ENCODE measurements at places on chromosomes 4 and X. TPM values are rescaled to one million over a fixed set of nuclear protein-coding genes. Genes with fewer than 3 reads are reported as not detected.
A peak's percentile ranks its signal among the peaks of the same experiment; 100 is the strongest.

- peak; percentile 0 for DNase-seq
These were observed 29.8 kb downstream of the DCAF8L2 start for GRCh38 chrX:27619975-27620374.

DNA sequence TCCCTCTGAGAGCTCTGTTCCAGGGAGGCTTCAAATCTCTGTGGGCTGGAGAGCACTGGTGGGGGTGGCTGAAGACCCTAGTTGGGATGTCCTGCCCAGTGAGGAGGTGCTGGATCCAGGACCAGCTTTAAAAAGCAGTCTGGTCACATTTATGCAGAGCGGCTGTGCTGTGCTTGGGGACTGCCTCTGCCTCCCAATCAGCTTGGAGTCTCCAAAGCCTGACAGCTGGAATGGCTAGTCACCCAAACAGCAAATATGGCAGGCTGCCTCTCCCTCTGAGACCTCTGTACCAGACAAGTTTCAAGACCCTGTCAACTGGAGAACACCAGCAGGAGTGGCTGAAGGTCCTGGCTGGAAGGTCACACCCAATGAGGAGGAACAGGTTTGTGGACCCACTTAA lies 848.1 kb upstream of the DIAPH2 start:
- DNase-seq = no peak

DNA sequence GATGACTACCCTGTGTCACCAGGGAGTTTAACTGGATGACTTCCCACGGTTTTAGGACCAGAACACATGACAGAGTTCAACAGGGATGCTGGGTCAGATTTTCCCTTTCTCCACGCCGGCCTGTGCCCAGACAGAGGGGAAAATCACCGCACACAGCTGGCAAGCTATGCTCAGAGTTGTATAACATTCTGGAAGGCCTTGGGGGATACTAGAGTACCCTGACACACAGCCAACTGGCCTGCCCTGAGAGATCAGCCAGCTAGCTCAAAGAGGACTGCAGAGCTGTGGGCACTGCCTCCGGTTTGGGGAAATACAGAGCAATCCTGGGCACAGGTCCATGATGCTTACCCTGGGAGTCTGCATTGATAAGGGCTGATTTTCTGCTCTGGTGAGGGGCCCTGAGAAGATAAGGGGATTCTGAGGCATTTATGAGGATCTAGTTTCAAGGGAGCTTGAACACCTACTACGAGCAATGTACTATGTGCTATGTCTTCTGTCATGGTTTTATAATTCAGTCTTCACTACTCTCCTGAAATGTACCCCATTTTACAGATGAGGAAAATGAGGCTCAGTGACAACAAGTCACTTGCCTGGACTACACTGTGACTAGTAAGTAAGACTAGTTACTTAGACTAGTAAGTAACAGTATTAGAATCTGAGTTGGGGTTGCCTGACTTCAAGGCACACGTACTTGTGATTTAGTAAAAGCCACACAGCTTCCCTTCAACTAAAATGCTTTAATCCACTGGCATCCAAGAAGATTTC lies 14.7 kb downstream of the C4orf54 start:
- no peak for DNase-seq

The MAGEA1 gene
- total RNA-seq = not detected

DNA sequence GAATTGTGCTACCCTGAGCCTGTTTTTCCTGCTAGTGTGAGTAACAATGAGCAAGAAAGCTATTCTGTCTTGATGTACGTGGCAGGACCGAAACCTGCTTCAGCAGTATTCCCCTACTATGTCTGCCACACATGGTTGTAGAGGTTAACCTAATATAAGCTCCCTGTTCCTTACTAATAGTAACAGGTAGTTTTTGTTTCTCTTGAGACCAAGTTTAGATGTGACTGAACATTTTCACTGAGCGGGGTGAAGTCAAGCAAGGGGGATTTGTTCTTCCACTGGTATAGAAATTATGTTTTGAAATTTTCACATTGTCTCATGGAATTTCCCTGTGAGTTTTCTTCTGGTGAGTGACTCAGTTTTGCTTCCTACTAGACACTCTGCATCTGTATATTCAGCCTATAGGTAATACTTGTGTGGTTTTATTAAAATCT lies 37.3 kb downstream of the RRAGB start:
- no peak for DNase-seq

GRCh38 chrX:154098551-154098950 lies 1.0 kb upstream of the MECP2 start:
- DNase-seq = no peak

GRCh38 chr4:176323511-176324160 lies 3.9 kb downstream of the SPCS3 start:
- no peak for DNase-seq

The BMPR1B gene
- total RNA-seq = 0.72 TPM

The GAGE13 gene
- not detected for total RNA-seq

GRCh38 chr4:153137677-153138630 lies 66.3 kb upstream of the TRIM2 start:
- DNase-seq = no peak

GRCh38 chrX:8237718-8238117 lies 66.7 kb upstream of the VCX2 start:
- DNase-seq = no peak

The SHROOM2 gene
- total RNA-seq = 0.35 TPM

The PHOX2B gene
- not detected for total RNA-seq

DNA sequence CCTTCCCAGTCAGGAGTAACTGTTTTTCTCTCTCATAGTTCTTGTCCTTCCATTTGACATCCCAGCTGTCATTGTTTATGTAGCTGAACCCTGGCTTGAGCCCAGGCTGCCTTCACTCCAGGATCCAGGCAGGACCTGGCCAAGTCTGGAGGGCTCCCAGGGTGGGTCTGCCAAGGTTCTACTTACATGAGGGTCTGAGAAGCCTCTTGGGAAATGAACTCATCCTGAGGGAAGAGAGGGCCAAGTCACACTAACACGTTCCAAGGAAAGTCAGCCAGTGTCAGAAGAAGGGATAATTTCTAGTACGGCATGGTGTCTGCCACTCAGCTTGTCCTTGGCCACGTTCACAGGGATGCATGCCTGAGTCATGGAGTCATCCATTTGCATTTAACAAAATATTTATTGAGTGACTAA lies 54.8 kb upstream of the SRD5A3 start:
- DNase-seq = no peak

DNA sequence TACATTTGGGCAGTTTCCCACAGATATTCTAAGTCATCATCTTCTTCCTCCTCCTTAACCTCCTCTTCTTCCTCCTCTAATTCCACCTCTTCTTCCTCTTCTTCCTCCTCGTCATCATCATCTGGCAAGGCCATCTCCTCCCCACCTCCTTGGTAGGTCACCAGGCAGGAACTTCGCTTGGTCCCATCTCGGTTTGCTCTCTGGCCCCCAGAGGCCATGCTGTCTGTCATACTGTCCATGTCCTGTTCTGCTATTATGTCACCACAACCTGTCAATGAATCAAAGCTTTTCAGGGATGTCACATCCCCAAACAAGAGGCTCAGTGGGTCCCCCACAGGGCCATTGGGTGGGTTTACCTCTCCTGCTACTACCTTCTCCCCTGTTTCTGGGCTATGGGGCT lies 13.5 kb downstream of the AMER1 start:
- no peak for DNase-seq

DNA sequence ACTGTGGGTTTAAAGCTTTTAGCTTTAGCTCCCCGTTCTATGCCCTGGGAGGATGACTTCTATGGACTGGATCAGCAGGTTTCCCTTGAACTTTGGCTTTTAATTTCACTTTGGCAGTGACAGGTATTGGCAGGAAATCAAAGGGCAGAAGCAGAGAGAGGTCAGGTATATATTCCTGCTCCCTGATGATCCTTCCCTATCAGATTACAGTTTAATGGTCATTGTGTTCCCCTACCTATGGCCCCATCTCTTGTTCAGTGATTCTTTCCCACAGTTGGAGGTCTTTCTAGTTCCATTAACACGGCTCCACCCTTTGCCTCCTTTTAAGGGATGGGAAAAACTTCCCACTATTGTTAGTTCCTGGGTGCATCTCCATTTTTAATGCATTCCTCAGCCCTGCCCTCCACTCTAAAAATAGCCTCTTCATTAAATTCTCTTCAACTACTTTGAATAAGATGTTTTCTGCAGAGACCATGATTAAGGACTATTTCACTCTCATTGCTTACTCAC lies 107.8 kb upstream of the TMEM47 start:
- DNase-seq = no peak

DNA sequence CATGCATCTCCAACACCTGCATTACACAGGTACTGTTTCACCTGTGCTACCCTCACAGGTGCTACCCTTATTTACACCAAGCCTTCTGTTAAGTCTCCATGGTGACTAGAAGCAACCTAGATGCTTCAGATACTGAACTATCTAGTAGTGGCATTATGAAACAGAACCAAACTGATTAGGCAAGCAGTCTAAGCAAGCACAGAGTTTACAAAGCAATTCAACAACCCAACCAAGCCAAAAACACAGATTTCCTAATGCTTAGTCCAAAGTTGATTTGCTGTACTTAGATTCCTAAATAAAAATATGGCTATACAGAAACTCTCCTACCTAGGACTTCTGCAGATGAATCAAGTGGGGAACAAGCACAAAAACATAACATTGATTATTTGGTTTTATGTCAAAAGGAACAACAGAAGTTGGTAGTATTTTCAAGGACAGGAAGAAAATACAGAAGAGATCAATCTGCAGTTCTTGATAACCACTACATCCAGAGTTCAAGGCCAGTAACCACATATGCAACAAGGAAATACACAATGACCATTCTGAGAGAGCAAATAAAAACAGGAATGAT lies 3.2 kb downstream of the TAPT1 start:
- no peak for DNase-seq

DNA sequence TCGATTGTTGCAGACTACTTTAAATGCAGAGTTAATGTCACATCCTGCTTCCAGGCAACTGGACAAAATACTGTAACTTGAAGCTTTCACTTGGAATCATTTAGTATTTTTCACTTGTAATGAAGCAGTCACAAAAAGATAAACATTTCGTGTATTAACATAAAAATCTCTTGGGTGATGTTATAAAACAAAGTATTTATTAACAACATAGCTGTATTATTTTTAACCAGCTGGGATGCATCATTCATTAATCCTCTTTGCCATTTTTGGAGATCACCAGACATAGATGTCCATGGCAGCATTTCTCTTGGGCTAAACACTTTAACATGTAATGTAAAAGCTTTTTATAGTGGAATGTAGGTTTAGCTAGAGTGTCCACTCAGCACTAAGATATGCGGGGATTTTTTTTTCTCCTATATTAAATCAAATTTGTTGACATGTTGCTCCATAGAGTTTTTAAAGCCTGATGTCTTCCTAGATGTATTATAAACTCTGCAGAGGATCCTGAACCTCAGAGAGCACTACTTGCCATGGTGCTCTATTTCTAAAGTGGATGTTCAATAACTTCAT lies 193.7 kb upstream of the SPANXN4 start:
- DNase-seq = no peak
